ENCODE measurements at places on chromosomes 6 and 20. TPM values are rescaled to one million over a fixed set of nuclear protein-coding genes. Genes with fewer than 3 reads are reported as not detected.

DNA sequence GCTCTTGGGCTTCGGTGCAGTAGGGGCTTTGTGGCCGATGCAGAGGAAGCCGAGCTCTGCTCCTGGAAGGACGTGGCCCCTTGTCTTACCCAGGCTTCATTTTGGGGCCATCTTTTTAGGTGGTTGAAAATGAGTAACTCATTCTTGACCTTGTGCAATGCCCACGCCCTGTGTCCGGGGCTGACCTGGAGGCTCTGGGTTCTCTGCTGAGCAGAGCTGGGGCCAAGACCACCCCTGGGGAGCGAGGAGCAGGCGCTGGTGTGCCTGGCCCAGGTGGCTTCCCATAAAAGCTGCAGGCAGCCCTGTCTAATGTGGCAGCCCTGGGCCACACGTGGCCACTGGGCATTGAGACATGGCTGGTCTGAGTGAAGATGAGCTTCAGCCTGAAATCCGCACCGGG is 25.7 kb downstream of the NTSR1 start:
- no peaks in the 10 kb centered on the region for H3K27me3 ChIP-seq
- H3K4me1 ChIP-seq = no peaks in the 10 kb centered on the region
- no peaks in the 10 kb centered on the region for H3K36me3 ChIP-seq
- H3K4me3 ChIP-seq = no peak overlapping the region
- no peak overlapping the region for H3K27ac ChIP-seq

GRCh38 chr6:36754582-36755434 is 57.2 kb downstream of the RAB44 start:
- no peaks in the 10 kb centered on the region for H3K4me1 ChIP-seq
- H3K4me3 ChIP-seq = no peak overlapping the region
- H3K36me3 ChIP-seq = no peaks in the 10 kb centered on the region
- no peak for DNase-seq
- H3K27me3 ChIP-seq = no peaks in the 10 kb centered on the region

- H3K27ac ChIP-seq = no peak overlapping the region
- no peaks in the 10 kb centered on the region for H3K27me3 ChIP-seq
Observed at GRCh38 chr6:157455731-157456523, 74.9 kb downstream of the ZDHHC14 start.

- H3K4me1 ChIP-seq = no peaks in the 10 kb centered on the region
- no peak overlapping the region for H3K4me3 ChIP-seq
- H3K36me3 ChIP-seq = no peaks in the 10 kb centered on the region
- no peak for DNase-seq
- H3K27me3 ChIP-seq = no peaks in the 10 kb centered on the region
Observed at GRCh38 chr6:106005013-106005412, 81.1 kb upstream of the PRDM1 start.

Gene ARMC2
- total RNA-seq = 12.7 TPM

- no peak overlapping the region for H3K4me3 ChIP-seq
- H3K27me3 ChIP-seq = no peaks in the 10 kb centered on the region
- no peaks in the 10 kb centered on the region for H3K36me3 ChIP-seq
- H3K4me1 ChIP-seq = no peaks in the 10 kb centered on the region
Observed at GRCh38 chr6:72363844-72364740, 257.8 kb upstream of the KCNQ5 start.

GRCh38 chr6:74872754-74873476 is 332.9 kb downstream of the COL12A1 start:
- no peaks in the 10 kb centered on the region for H3K27me3 ChIP-seq
- H3K36me3 ChIP-seq = no peaks in the 10 kb centered on the region
- no peak overlapping the region for H3K4me3 ChIP-seq
- H3K27ac ChIP-seq = no peak overlapping the region
- DNase-seq = no peak

DNA sequence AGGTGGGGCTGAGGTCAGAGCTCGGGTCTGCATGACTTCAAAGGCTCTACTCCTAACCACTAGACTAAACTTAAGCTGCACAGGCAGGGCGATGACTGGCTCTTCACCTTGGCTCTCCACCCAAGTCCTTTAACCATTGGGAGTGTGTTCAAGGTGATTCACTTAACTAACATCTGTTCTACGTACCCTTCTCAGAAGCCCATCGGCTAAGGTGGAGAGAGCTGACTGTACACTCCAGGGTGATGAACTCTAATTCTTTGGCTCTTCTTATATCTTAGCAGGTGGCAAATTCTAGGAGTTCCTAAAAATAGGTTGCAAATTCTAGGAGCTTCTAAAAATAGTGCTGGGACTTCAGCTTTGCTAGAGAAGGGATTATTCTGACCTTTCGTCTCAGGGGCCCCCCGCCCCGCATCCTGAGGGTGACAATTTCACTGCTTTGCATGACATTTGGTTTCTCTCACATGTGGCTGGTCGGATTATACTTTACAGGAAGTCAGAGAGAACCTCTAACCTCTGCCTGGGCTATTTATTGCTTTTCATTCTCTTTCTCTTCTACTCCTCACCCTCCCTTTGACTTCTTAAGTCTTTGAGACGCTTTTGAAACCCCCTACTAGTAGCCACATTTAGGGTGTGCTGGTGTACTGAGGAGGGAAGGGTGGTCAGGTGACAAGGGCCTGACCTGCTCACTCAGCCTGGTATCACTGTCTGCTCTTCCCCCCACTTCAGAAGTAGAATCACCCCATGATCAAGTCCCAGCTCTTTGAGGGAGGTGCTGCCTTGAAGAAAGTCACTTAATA is 55.5 kb downstream of the PRDM1 start:
- H3K4me1 ChIP-seq = no peaks in the 10 kb centered on the region
- no peak overlapping the region for H3K4me3 ChIP-seq
- H3K36me3 ChIP-seq = no peaks in the 10 kb centered on the region
- no peaks in the 10 kb centered on the region for H3K27me3 ChIP-seq
- H3K27ac ChIP-seq = no peak overlapping the region

GRCh38 chr20:62755817-62756724 is 40.2 kb upstream of the MRGBP start:
- no peak overlapping the region for H3K27ac ChIP-seq
- no peaks in the 10 kb centered on the region for H3K27me3 ChIP-seq
- DNase-seq = no peak
- H3K36me3 ChIP-seq = no peaks in the 10 kb centered on the region

Gene FAM184A
- 3.4 TPM for total RNA-seq

DNA sequence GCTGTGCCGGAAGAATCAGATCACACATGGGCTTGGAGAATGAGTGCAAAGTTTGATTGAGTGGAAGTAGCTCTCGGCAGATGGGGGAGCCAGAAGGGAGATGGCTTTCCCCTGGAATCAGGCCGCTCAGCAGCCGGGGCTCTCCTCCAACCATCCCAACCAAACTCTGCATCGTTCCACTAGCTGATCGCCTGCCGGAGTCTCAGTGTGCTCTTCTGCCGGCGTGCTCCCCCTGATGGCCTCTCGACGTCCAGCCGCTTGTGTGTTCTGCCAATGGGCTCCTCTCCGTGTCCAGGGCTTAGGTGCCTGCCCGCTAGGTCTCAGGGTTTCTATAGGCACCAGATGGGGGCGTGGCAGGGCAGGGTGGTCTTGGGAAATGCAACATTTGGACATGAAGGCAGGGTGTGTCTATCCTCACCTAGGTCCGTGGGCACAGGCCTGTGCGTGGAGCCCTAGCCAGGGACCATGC is 4.9 kb upstream of the BIRC7 start:
- no peaks in the 10 kb centered on the region for H3K4me1 ChIP-seq
- H3K36me3 ChIP-seq = no peaks in the 10 kb centered on the region
- peak; percentile 83 for DNase-seq
- no peaks in the 10 kb centered on the region for H3K27me3 ChIP-seq

- H3K36me3 ChIP-seq = peaks cover 1% of the 10 kb centered on the region
- H3K4me3 ChIP-seq = no peak overlapping the region
- H3K27ac ChIP-seq = no peak overlapping the region
- peaks cover 5% of the 10 kb centered on the region for H3K4me1 ChIP-seq
Observed at GRCh38 chr20:46056970-46057855, 28.2 kb downstream of the SLC12A5 start.

- H3K4me1 ChIP-seq = peaks cover 3% of the 10 kb centered on the region
- no peaks in the 10 kb centered on the region for H3K36me3 ChIP-seq
- peaks cover 53% of the 10 kb centered on the region for H3K27me3 ChIP-seq
- peak; percentile 60 for DNase-seq
- H3K4me3 ChIP-seq = peak overlapping the region; percentile 15
- H3K27ac ChIP-seq = peak overlapping the region; percentile 89
Observed at GRCh38 chr6:50819466-50819903, 814 bp downstream of the TFAP2B start.

DNA sequence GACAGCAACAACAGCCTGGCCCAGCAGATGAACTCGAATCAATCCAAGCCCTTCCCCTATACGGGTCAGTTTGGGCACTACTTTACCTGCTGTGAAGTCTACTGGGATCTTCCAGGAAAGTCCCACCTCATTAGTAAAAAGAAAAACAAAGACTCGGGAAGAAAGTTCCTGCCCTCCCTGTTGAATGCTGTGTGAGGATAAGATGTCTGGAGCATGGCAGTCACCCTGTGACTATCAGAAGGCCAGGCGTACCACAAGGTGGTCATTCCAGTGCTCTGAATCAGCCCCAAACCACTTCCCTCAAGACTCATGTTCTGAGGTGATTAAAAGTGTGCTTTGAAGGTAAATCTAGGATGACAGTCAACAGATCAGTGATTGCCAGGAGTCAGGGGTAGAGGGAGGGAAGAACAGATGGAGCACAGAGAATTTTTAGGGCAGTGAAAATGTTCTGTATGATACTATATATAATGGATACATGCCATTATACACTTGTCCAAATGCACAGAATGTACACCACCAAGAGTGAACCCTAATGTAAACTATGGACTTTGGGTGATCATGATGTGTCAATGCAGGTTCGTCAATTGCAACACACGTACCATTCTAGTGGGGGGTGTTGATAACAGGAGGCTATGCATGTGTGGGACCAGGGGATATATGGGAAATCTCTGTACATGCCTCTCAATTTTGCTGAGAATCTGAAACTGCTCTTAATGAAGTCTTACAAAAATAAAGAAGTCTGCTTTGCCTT is 14.7 kb downstream of the FKBP1A start:
- H3K4me1 ChIP-seq = peaks cover 6% of the 10 kb centered on the region
- no peak overlapping the region for H3K4me3 ChIP-seq
- H3K27ac ChIP-seq = no peak overlapping the region

Gene PROKR2
- not detected for total RNA-seq

Gene MAPK13
- 43.3 TPM for total RNA-seq

Gene BCAS1
- 4.8 TPM for total RNA-seq

Gene ORC3
- 22.7 TPM for total RNA-seq

Gene NFYA
- total RNA-seq = 22.5 TPM

GRCh38 chr6:57267586-57268293 is 45.6 kb upstream of the RAB23 start:
- DNase-seq = no peak
- no peak overlapping the region for H3K27ac ChIP-seq
- no peaks in the 10 kb centered on the region for H3K36me3 ChIP-seq
- no peaks in the 10 kb centered on the region for H3K4me1 ChIP-seq

DNA sequence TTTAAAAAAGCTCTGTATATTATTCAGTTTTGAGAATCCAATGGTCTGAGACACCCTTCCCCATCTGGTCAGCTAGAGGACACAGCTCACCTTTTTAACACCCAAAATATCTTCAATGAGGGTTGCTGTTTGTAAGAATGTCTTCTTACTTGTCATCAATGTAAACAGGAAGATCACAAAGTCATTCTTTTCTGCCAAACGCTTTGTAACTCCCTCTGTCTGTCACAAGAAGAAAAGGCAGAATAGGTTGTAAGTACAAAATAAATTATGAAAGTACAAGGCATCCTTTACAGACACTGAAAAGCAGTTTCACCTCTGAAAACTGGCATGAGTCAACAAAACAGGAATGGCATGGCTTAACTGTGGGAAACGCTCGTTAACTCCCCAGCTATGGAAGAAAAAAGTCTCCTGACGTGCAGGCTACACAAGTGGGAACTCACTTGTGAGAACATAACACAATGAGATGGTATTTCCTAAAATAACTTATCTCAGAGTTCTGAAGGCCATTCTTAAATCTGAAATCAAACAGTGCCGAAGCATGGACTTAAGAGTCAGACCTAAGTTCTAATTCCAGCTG is 42.7 kb downstream of the TRPC4AP start:
- no peak for DNase-seq
- H3K27ac ChIP-seq = no peak overlapping the region
- no peak overlapping the region for H3K4me3 ChIP-seq
- no peaks in the 10 kb centered on the region for H3K27me3 ChIP-seq

Data from kidney (tissue), 22 donors.